ENCODE measurements at places on chromosomes 3 and 15. TPM values are rescaled to one million over a fixed set of nuclear protein-coding genes. Genes with fewer than 3 reads are reported as not detected.

DNA sequence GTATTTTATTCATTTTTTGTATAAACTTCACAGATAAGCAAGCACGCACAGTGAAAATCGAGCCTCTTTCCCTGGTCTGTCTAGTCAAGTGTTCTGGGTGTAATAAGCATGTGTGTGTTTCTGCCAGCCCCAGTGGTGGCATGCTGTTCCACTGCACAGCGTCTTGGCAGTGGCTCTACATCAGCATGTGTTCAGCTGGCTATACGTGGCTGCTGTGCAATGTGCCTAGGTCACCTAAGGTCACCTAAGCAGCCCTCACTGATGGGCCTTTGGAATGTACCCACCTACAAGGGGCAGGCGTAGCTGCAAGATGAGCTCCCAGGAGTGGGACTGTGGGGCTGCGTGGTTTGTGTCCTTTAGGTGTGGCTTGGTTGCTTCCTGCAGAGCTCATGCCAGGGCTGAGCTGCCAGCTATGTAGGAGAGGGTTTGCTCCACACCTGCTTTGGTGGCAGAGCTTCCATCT is 4.9 kb downstream of the LIMD1 start:
- H3K4me1 ChIP-seq = peaks cover 9% of the 10 kb centered on the region
- no peak for DNase-seq
- peaks cover 6% of the 10 kb centered on the region for H3K27me3 ChIP-seq
- no peaks in the 10 kb centered on the region for H3K36me3 ChIP-seq
- no peak overlapping the region for H3K4me3 ChIP-seq

DNA sequence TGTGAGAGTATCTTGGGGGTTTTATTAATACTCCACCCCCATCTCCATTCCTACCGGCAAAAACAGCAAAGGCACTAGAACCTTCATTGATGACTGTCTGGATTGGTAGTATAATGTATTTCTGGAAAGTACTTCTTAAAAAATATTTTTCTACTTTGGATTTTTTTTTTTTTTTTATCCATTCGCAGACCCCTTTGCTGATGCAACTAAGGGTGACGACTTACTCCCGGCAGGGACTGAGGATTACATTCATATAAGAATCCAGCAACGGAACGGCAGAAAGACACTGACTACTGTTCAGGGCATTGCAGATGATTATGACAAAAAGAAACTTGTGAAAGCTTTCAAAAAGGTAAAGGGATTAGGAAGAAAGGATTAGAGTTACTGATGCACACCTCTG is 1.2 kb downstream of the EIF1B start:
- H3K36me3 ChIP-seq = no peaks in the 10 kb centered on the region
- DNase-seq = no peak
- H3K27ac ChIP-seq = peak overlapping the region; percentile 99
- peaks cover 3% of the 10 kb centered on the region for H3K27me3 ChIP-seq
- peaks cover 7% of the 10 kb centered on the region for H3K4me1 ChIP-seq

GRCh38 chr3:128449111-128449638 is 17.5 kb downstream of the DNAJB8 start:
- H3K27ac ChIP-seq = no peak overlapping the region
- no peak overlapping the region for H3K4me3 ChIP-seq
- H3K36me3 ChIP-seq = peaks cover 17% of the 10 kb centered on the region

- no peaks in the 10 kb centered on the region for H3K4me1 ChIP-seq
- H3K27ac ChIP-seq = no peak overlapping the region
- peaks cover 2% of the 10 kb centered on the region for H3K27me3 ChIP-seq
- peaks cover 14% of the 10 kb centered on the region for H3K36me3 ChIP-seq
- DNase-seq = no peak
These were observed 212.5 kb upstream of the FEZF2 start for GRCh38 chr3:62585861-62586260.

- H3K27me3 ChIP-seq = no peaks in the 10 kb centered on the region
- no peak overlapping the region for H3K4me3 ChIP-seq
- no peaks in the 10 kb centered on the region for H3K36me3 ChIP-seq
These were observed 315.2 kb downstream of the RORA start for GRCh38 chr15:60913900-60914299.

- no peak overlapping the region for H3K4me3 ChIP-seq
- H3K4me1 ChIP-seq = no peaks in the 10 kb centered on the region
- DNase-seq = no peak
- H3K27me3 ChIP-seq = no peaks in the 10 kb centered on the region
These were observed 104.5 kb downstream of the TFG start for GRCh38 chr3:100813828-100814227.

- H3K4me1 ChIP-seq = no peaks in the 10 kb centered on the region
- H3K4me3 ChIP-seq = no peak overlapping the region
- no peak overlapping the region for H3K27ac ChIP-seq
- H3K36me3 ChIP-seq = no peaks in the 10 kb centered on the region
These were observed 137.3 kb upstream of the BHLHE40 start for GRCh38 chr3:4841776-4842440.

DNA sequence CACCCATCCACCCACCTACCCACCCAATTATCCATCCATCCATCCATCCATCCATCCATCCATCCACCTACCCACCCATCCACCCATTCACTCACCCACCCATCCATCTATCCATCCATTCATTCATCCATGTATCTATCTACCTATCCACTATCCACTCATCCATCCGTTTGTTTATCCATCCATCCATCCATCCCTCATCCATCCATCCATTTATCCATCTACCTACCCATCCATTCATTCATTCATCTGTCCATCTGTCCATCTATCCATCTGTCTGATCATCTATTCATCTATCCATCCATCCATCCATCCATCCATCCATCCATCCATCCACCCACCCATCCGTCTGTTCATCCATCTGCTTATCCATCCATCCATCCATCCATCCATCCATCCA is 65.7 kb downstream of the FBLN2 start:
- no peak for DNase-seq
- no peak overlapping the region for H3K4me3 ChIP-seq
- H3K36me3 ChIP-seq = peaks cover 8% of the 10 kb centered on the region
- H3K4me1 ChIP-seq = no peaks in the 10 kb centered on the region
- H3K27me3 ChIP-seq = peaks cover 11% of the 10 kb centered on the region

- H3K4me3 ChIP-seq = no peak overlapping the region
- H3K4me1 ChIP-seq = peaks cover 35% of the 10 kb centered on the region
- H3K27ac ChIP-seq = no peak overlapping the region
- H3K36me3 ChIP-seq = peaks cover 6% of the 10 kb centered on the region
These were observed 30.7 kb downstream of the XXYLT1 start for GRCh38 chr3:195240171-195240701.

DNA sequence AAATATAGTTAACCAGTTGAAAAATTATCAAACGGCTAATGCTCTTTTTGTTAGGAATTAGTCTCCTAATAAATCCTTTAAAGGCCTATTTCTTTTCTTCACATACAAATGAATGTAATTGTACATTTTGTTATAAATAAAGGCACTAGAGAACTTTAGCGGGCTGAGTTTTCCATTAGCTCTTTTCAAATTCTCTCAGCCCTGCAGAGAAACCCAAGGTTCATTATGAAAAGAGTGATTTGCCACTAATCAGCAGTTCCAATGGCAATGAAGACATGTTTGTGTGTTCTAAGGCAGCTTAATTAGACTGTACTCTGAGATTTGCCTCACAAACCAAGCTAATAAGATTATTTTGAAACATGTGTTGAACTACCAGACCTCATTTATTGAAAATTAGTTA is 64.6 kb upstream of the P2RY1 start:
- no peak overlapping the region for H3K4me3 ChIP-seq
- H3K36me3 ChIP-seq = peaks cover 3% of the 10 kb centered on the region
- H3K27me3 ChIP-seq = peaks cover 5% of the 10 kb centered on the region
- no peaks in the 10 kb centered on the region for H3K4me1 ChIP-seq
- H3K27ac ChIP-seq = no peak overlapping the region
- no peak for DNase-seq

GRCh38 chr3:23276913-23277658 is 74.0 kb downstream of the UBE2E2 start:
- no peak overlapping the region for H3K27ac ChIP-seq
- no peaks in the 10 kb centered on the region for H3K36me3 ChIP-seq
- no peaks in the 10 kb centered on the region for H3K27me3 ChIP-seq
- H3K4me3 ChIP-seq = no peak overlapping the region
- DNase-seq = no peak

GRCh38 chr15:31311735-31312619 is 14.7 kb upstream of the KLF13 start:
- H3K27me3 ChIP-seq = peaks cover 7% of the 10 kb centered on the region
- no peak overlapping the region for H3K4me3 ChIP-seq

DNA sequence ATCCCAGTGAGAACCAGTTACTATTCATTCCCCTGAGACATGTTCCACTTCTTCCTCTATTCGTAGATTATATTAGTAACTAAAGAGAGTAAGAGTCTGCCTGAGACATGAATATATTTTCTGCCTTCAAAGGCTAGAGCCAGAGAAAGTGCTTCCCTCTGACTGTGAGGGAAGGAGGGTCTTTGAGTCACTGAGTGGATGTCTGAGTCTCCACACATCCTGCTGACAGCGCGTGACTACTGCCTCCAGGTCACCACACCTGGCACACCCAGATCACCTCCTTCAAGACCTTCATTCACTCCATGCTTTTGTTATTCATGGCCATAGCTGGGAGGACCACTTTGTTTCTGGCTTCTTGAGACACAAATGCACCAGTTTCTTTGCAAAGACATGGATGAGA is 135.6 kb downstream of the SOX2 start:
- H3K4me1 ChIP-seq = peaks cover 2% of the 10 kb centered on the region
- DNase-seq = no peak
- H3K27me3 ChIP-seq = no peaks in the 10 kb centered on the region
- no peak overlapping the region for H3K4me3 ChIP-seq
- H3K36me3 ChIP-seq = no peaks in the 10 kb centered on the region
- no peak overlapping the region for H3K27ac ChIP-seq

- no peak for DNase-seq
- H3K4me3 ChIP-seq = no peak overlapping the region
- peaks cover 4% of the 10 kb centered on the region for H3K36me3 ChIP-seq
- H3K4me1 ChIP-seq = no peaks in the 10 kb centered on the region
- peaks cover 2% of the 10 kb centered on the region for H3K27me3 ChIP-seq
These were observed 389.4 kb upstream of the TPM1 start for GRCh38 chr15:62653122-62653521.

DNA sequence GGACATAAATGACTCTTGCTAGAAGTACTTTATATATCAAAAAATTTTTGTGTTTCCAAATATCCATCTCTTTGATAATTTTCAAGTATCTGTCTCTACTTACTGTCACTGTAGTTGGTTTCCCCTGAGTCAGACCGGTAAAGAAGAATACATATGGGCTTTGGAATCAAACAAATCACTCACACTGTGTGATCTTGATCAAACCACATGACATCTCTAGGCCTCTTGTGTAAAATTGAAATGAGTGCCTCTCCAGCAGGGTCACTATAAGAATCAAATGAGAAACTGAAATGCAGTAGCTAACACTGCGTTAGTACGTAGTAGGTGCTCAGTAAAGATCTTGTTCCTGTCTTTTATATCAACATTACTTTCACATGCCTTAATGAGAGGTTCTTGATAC is 314.6 kb upstream of the STT3B start:
- no peaks in the 10 kb centered on the region for H3K36me3 ChIP-seq
- no peak overlapping the region for H3K27ac ChIP-seq
- H3K4me3 ChIP-seq = no peak overlapping the region
- peaks cover 5% of the 10 kb centered on the region for H3K4me1 ChIP-seq
- no peak for DNase-seq
- H3K27me3 ChIP-seq = peaks cover 1% of the 10 kb centered on the region

DNA sequence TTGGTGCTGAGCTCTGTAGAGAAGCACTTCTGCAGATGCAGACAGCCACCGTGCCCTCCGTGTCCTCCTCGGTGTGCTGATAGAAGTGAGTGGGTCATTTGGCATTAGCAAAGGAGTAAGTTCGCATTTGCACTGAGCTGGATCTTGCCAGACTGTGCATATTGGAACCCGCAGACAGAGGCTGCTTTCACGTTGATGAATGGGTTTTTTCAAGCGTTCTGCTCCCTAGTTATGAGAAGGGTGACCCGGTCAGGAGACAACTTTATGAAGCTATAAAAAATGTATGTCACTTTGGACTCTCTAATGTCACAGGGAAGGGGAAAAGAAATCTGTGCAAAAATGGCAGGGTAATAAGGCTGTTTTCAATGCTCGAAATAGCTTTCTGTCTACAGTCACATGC is 739.4 kb downstream of the MCTP2 start:
- H3K4me3 ChIP-seq = no peak overlapping the region
- no peaks in the 10 kb centered on the region for H3K27me3 ChIP-seq
- H3K4me1 ChIP-seq = peaks cover 5% of the 10 kb centered on the region
- no peak for DNase-seq
- no peak overlapping the region for H3K27ac ChIP-seq

- no peak overlapping the region for H3K27ac ChIP-seq
- H3K4me3 ChIP-seq = no peak overlapping the region
- no peak for DNase-seq
- peaks cover 2% of the 10 kb centered on the region for H3K27me3 ChIP-seq
- peaks cover 3% of the 10 kb centered on the region for H3K4me1 ChIP-seq
These were observed 182.2 kb downstream of the CFAP20DC start for GRCh38 chr3:58867621-58868020.

CCR8 gene
- total RNA-seq = not detected

MKRN2OS gene
- total RNA-seq = not detected

CAPN3 gene
- total RNA-seq = 1.8 TPM

ZBTB38 gene
- total RNA-seq = 9.3 TPM

ASB14 gene
- not detected for total RNA-seq

TUSC7 gene
- not detected for total RNA-seq

ZKSCAN7 gene
- 20.6 TPM for total RNA-seq

GPR156 gene
- 0.83 TPM for total RNA-seq

Measured in glutamatergic neuron (in vitro differentiated cells).